ENCODE measurements at places on chromosomes 1 and 21. TPM values are rescaled to one million over a fixed set of nuclear protein-coding genes. Genes with fewer than 3 reads are reported as not detected.

- peak; percentile 29 for DNase-seq
These were observed 213.5 kb upstream of the PTGFR start for GRCh38 chr1:78277253-78277652.

Gene SPRR3
- total RNA-seq, result not detected

DNA sequence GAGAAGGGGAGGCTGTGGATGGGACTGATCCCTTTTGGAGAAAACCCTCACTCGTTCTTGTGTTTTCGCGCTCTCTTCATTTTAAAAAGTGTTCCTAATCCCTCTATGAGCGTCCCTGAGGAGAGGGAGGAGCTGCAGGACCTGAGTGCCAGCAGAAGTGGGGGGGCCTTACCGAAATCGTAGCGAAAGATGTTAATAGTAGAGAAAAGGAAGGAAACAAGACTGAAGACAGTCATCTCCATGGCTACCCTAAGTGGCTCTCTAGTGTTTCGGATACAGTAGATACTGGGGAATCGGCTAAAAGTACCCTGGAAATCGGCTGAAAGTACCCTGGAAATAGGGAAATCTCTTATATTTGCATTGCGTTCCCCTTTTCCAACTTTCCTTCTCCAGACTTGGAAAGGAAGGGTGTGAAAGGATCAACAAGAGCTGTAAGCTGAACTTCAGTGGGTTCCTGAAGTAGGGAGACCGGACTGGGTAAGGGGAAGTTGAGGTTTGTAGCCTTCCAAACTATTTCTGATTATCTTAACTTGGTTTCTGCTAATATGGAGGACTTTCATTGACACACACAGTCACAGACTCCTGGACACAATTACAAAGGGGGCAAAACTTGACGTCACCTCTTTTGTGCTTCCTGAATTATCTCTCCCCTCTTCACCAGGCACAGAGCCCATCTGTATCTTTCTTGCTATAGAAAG, 486 bp upstream of the DSTYK start:
- DNase-seq, result no peak

- no peak for DNase-seq
These were observed 14.8 kb downstream of the SH3BP5L start for GRCh38 chr1:248810727-248811513.

DNA sequence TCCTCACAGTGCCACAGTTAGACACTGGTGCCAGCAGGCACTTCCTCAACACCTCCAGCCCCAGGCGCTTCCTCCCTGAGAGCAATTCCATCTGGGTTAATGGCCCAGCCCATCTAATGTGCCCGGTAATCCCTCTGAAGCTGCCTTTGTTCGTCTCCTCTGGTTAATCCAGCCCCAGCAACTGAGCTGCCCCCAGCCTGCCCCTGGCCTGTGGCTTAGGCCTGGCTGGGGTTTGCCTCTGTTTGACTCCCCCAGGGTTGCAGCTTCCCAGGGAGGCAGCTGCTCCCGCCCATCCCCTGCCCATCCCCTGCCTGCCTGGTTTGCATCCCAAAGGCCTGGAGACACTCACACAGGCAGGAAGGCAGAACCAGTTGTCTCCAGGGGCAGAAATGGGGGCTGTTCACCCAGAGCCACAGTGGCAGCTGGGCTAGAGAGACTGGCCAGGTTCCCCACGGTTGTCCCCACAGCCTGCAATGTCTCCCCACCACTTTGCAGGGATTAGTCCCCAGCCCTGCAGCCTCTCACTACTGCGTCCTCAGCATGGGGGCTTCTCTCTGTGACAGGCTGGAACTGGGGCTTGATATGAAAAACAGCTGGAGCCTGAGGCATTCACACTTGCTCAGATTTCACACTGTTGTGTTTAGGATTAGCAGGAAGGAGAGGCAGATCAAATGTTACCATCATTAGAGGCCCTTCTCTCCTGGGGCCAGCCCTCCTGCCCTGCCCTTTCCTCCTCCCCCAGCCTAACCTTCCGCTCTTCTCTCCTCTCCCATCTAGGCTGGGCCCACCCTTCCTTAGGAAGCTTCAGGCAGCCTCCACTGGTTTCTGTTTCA, 120.2 kb downstream of the TLR5 start:
- no peak for DNase-seq

Gene PLA2G2F
- total RNA-seq, result not detected

Gene SELP
- total RNA-seq, result not detected

Gene KPNA6
- total RNA-seq, result 96.7 TPM

- DNase-seq, result no peak
These were observed 19.5 kb downstream of the S100B start for GRCh38 chr21:46585191-46585953.

DNA sequence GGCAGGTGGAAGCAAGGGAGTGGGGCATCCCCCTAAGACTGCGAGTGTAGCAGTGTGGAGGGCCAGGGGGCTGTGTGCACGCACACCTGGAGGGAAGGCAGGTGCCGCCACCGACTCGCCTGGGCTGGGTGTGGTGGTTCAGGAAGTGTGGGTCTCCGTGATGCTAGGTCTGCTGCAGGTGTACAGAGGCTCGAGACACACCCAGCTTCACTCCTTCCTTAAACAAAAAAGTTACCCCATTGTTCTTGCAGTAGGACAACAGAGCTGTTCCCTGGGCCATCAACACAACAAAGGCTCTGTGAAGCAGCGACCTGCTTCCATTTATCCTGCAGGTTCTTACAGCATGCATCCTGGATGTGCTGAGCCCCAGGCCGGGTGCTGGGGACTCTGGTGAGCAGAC, 100.4 kb upstream of the TMEM51 start:
- no peak for DNase-seq

DNA sequence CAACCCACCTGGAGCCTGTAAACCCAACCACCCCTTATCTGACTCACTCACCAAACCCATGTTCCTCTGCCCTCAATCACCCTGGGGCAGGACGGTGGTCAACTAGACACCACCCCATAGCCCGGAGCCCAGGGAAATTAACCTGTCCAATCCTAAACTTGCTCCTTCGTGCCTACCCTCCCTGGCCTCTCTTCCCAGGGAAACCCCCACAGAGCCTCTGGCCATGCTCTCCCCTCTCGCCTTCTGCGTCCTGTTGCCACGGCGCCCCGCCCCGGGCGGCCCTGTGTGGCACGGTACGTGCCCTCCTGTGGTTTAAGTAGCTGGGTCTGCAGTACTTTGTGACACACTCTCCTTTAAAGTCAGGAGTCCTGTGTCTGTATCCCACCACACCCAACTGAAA, 4.0 kb upstream of the FTCD start:
- DNase-seq, result no peak

DNA sequence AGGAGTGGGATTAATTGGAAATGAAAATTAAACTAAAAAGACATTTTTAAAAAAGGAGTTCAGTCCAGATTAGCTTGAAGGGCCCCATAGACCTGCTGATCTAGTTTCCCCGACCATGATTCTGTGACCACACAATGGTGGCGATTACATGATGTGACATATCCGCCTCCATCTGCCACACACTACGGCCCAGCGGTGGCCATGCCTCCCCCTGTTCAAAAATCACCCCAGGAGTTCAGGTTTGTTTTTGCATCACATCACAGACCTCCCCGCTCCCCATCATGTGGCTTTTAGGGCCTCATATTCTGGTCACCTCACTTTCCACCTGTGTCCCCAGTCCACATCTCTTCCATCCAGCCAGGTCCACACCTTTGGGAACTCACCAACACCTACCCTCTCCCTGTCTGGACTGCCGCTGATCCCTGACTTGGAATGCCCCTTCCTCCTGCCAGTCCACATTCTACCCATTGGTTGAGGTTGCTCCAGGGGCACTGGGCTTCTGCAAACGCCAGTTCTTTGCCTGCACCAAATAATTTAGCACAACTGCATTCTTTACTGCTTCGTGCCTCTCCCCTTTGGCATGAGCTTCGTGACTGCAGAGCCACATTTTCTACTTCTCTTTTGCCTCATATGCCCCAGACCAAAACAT, 38.9 kb downstream of the CD247 start:
- DNase-seq, result no peak

Measured in fibroblast of villous mesenchyme (primary cell).